ENCODE measurements at places on chromosomes 7 and 10.

GRCh38 chr10:123008355-123009104 is at the start of the genes ACADSB and IKZF5:
ACADSB (plus strand) TSS chr10:123009006; CDS start chr10:123009030, 24 bp downstream.
IKZF5 (minus strand) TSS chr10:123008795; CDS start chr10:122998625, 10,170 bp downstream.
- peak; percentile 97 for DNase-seq

- DNase-seq: no peak
These were observed 303.2 kb downstream of the DOCK4 start for GRCh38 chr7:111903016-111903415.

DNA sequence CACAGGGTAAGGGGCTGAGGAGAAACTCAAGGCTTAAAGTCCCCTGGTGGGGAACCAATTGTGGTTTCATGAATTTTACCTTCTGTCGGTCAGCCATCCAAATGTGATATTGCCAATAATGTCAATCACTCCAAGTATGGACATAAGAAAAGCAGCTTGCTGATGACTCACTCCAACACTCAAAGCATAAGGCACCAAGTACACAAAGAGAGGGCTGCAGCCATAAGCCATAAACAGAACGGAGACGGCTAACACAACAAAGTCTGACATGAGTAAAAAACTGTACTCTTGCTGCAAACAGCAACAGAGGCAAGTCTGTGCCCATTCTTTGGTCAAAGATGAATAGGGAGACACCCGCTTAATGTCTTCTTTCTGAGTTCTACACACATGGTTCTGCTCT is 24.2 kb downstream of the IFIT5 start:
- DNase-seq: no peak

DNA sequence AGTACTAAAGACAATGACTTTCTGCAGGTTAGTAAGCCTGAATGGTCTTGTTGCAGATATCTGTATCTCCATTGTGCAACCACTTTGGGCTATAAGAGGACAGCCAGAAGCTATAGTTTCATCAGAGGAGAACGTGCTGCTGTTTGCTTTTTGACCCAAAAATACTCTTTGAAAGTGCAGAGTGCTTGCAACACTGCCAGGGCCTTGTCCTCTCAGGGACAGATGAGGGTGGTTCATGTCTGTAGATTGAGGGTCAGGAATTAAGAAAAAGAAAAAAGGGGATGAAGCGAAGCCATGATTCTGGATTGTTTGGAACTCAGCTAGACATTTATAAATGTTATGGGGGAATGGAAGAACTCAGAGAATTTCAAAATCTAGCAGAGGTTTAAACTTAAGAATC is 212.5 kb downstream of the SEC23IP start:
- no peak for DNase-seq

GRCh38 chr7:20417260-20417659 is 86.6 kb downstream of the ITGB8 start:
- no peak for DNase-seq

- DNase-seq: no peak
These were observed 22.5 kb downstream of the ADCY1 start for GRCh38 chr7:45596665-45597095.

- DNase-seq: no peak
These were observed 73.8 kb downstream of the DIP2C start for GRCh38 chr10:615583-616152.

GRCh38 chr7:47799524-47799923 is 148.7 kb downstream of the PKD1L1 start:
- DNase-seq: no peak

DNA sequence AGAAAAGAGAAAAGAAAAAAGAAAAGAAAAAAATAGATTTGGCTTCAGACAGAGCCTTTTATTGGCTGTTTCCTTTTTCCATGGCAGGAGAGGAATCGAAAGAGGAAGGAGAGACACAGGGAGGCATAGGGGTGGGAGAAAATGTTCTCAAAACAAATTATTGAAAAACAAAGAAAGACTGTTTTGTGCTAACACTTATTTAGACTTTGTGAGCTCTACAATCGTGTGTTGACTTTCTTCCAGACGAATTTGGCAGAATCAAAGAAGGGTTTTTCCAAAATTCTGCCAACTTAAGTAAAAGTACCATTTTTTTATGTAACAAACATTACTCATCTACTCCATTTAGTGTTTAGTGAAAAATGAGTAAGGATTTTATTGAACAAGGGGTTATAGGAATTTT is 982.2 kb downstream of the REEP3 start:
- DNase-seq: no peak

- DNase-seq: no peak
These were observed 151.7 kb upstream of the PPP2R2D start for GRCh38 chr10:131748831-131749766.

- DNase-seq: no peak
These were observed 58.7 kb upstream of the VSTM2A start for GRCh38 chr7:54483523-54483922.

DNA sequence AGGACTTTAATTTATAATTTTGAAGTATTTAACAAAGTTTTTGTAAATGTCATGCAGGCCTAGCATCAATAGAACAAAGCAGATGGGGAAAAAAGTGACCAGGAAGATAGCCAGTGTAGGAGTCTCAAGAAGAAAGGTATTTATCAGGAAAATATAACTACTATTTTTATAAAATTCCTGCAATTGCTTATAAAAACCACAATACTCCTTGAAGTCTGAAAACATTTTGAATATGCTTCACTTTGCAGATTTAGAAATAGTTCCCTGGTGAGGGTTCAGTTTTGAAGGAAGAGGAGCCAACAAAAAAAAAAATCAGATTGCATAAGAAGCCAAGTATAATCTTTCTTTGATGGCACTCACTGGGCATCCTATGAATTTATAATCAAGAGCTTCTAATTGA is 34.1 kb downstream of the MTERF1 start:
- no peak for DNase-seq

DNA sequence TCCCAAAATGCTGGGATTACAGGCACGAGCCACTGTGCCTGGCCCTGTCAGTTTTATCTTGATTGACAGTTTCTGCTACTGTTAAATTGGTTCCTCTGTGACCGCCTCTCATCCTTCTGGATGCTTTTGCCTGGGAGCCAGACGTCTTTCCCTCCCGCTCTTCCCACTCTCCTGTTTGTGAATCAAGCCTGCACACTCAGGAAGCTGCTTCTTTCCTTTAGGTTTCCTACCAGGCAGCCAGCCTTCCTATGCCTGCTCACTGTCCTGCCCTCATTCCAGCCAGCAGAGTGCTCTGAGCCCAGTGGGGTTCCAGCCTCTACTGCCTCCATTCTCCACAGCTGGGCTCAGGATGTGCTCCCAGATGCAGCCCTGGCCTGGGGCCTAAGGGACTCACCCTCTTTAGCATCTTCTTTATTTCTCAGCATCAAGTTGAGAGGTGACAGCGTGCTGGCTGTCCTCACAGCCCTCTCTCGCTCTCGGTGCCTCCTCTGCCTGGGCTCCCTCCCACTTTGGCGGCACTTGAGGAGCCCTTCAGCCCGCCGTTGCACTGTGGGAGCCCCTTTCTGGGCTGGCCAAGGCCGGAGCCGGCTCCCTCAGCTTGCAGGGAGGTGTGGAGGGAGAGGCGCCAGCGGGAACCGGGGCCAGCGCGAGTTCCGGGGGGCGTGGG is 5.1 kb downstream of the SH2D4B start:
- no peak for DNase-seq

GRCh38 chr10:124283215-124283948 is 135.3 kb downstream of the OAT start:
- DNase-seq: no peak

- DNase-seq: no peak
These were observed 231.7 kb downstream of the HDAC9 start for GRCh38 chr7:18727115-18727870.

DNA sequence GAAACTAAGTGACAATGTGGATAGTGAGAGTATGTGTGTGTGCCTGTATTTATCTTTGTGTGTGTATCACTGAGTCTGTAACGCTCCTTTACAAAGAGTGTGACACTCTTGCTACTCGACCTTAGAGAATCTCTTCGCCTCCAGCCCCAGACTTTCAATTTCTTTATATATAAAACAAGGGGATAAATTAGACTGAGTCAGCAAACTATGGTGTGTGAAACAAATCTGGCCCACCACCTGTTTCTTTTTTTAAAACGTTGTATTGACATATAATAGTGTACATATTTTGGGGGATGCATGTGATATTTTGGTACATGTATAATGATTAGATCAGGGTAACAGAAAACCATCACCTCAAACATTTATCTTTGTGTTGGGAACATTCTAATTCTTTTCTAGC is 240.5 kb downstream of the KCNMA1 start:
- no peak for DNase-seq

DNA sequence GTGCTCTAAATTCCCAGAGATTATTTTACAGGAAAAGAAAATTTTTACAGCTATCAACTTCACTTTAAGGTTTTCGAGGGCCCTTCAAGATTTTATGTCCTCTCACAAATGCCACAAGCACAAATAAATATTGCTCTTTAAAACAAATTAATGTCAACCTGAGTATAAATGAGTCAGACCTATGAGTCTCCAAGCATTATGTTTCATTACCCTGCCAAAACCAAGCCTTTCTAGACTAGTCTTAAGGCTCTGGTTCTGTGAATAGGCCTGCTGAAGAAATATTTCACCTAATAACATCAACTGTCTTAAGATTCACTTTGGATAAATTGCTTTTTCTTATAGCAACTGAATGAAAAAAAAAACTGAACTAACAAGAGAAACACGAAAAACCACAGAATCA is 153.0 kb downstream of the PDE1C start:
- DNase-seq: no peak

GRCh38 chr10:110268442-110268841 is 36.3 kb downstream of the SMNDC1 start:
- DNase-seq: no peak

GRCh38 chr10:62244785-62245467 is 23.7 kb downstream of the RTKN2 start:
- DNase-seq: peak; percentile 60

GRCh38 chr7:46682836-46683624 is 762.0 kb upstream of the IGFBP3 start:
- no peak for DNase-seq

- DNase-seq: peak; percentile 13
These were observed 123.0 kb downstream of the ANLN start for GRCh38 chr7:36512616-36513015.

DNA sequence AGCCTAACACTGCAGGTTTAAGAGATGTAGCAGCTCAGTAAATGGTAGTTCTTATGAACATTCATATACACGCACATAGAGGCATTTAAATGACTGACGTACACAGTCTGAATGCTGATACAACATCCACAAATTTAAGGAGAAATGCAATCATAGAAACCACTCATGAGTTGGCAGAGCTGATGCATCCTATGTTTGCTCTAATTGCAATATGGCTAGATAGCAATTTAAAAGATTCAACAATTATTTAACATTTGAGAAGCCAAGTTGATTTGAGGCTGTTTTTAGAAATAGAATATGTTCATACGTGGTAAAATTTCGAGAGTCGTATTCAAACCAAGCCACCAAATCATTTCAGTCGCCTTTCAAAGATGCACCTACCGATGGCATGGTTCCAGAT is 135.6 kb downstream of the PFKFB3 start:
- no peak for DNase-seq
